ENCODE measurements at places on chromosomes 13 and 19.

DNA sequence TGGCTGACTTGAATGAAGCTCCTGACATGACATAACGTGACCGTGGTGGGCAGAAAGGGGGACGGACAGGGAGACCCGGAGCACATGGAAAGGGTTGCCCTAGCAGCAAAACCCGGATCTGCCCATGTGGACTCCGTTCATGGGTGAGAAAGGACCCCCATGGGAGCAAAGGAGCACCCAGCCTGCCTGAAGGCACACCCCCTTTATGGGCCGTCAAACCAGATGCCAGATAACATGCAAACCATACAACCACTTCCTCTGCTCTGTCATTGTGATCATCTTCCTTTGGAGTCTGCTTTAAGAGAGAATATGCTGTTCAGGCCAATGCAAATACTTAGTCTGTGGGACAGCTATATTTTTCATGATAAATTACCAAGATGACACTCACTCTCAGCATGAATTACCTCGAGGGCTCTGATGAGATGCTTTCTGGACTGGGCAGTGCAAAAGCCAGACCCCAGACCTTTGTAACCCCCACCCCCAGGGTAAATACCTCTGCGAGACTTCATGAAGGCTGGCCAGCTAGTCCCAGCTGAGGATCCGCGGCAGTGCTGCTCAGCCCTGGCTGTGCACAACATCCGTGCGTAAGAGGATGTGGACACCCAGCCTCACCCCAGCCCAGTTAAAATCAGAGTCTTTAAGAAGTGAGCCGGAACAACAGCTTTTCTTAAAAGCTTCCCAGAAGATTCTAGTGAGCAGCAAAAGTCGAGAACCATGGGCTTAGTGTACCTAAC lies 126.6 kb downstream of the USP12 start:
- peak; percentile 12 for DNase-seq

- DNase-seq, result no peak
These were observed 5.3 kb downstream of the USP12 start for GRCh38 chr13:27166313-27166712.

DNA sequence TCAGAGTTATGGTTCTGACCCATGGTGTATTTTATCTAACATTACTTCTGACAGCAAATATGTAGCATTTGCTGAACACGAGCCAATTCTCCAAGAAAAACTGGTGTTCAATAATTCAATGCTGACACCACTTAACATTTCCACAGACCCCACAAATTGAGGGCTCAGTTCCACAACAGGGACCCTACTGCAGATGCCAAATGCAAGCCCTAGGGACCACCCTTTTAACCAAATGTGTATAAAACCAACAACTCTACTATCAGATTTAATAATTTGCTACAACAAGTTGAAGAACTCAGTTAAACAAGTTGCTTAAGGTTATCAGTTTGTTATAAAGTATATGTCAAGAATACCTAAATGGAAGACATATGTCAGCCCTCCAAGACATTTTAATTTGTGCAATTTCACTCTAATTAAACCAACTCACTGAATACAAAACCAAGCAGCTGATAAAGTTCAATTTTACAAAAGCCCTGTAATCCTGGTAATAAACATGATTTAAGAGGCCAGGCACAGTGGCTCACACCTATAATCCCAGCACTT lies 6.7 kb downstream of the ZNF44 start:
- DNase-seq, result no peak

GRCh38 chr13:21297447-21297846 lies 121.0 kb downstream of the MRPL57 start:
- DNase-seq, result no peak

GRCh38 chr19:11405846-11406643 lies 13.1 kb downstream of the RGL3 start:
- peak; percentile 27 for DNase-seq

GRCh38 chr19:35216016-35216832 lies 12.3 kb downstream of the FAM187B start:
- DNase-seq, result no peak

GRCh38 chr13:75161804-75162203 lies 320.2 kb downstream of the TBC1D4 start:
- no peak for DNase-seq

DNA sequence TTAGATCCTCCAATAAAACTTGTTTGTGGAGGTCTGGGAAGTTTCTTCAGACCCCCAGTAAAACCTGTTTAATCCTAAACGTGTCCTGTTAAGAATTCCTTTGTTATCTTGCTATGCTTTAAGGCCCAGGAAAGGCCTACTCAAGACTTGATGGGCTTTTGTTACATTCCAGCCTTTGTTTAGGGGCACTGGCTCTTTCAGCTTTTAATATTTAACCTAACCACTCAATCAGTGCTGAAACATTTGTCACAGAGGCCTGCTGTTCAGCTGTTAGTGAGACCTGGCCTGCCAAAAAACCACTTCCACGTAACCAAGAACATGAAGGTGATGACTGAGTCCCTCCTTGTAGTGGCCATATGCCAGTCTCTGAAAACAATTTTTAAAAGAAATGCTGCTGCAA lies 41.7 kb downstream of the PCDH17 start:
- DNase-seq, result no peak

GRCh38 chr13:39326469-39327171 lies 276.4 kb downstream of the LHFPL6 start:
- no peak for DNase-seq

DNA sequence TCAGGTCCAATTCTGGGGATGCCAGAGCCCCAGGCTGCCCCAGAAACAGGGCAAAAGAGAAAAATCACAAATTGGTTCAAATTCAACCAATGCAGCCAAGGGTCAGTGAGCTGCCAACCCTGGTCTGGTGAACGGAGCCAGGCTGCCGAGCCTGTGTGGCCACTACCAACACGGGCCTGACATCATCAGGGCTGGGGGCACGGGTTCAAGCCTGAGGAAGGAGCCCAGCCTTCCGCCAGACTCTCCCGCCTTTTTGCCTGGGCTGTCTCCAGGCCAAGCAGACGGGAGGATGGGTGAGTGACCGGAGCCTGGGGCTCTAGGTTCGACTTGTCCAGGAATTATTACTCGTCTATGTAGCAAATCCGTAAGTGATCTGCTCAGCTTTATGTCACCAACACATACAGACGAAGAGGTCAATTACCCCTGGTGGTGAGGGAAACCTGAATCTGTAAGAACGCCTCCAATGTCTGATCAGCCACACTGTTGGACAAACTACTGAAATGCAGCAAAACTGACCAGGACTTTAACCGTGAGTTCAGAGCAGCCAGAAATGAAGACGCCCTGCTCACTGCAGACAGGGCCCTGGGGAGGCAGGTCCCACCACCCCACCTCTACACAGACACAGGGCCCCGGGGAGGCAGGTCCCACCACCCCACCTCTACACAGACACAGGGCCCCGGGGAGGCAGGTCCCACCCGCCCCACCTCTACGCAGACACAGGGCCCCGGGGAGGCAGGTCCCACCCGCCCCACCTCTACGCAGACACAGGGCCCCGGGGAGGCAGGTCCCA lies 31.8 kb downstream of the RAB20 start:
- DNase-seq, result no peak

DNA sequence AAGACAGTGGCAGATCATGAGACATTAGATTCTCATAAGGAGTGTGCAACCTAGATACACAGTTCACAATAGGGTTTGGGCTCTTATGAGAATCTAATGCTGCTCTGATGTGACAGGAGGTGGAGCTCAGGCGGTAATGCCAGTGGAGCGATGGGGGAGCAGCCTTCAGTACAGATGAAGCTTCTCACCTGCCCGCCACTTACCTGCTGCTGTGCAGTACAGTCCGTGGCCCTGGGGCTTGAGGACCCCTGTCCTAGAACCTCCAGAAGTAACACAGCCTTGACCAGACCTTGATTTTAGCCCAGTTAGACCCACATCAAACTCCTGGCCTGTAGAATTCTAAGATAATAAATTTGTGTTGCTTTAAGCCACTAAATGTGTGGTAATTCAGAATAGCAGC lies 215.1 kb upstream of the MIR17HG start:
- no peak for DNase-seq

DNA sequence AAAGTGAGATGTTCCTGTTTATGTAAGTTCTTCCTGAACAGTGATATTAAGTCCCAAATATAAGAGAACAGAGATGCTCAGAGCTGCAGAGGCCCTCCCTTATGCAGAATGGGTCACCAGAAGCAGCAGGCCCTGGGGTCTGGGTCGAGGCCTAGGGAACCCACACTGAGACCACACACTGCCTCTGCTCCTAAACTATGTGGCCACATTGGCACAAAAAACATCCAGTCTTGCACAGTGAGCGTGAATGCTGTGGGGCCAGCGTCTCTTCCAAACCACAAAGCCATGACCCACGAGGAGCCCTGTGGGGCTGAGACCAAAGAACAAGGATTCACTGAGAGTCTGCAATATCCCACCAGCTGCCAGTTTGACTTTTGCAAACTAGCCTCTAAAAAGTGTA lies 23.6 kb downstream of the PROZ start:
- DNase-seq, result no peak

- no peak for DNase-seq
These were observed 4.3 kb upstream of the JUNB start for GRCh38 chr19:12786952-12787351.

DNA sequence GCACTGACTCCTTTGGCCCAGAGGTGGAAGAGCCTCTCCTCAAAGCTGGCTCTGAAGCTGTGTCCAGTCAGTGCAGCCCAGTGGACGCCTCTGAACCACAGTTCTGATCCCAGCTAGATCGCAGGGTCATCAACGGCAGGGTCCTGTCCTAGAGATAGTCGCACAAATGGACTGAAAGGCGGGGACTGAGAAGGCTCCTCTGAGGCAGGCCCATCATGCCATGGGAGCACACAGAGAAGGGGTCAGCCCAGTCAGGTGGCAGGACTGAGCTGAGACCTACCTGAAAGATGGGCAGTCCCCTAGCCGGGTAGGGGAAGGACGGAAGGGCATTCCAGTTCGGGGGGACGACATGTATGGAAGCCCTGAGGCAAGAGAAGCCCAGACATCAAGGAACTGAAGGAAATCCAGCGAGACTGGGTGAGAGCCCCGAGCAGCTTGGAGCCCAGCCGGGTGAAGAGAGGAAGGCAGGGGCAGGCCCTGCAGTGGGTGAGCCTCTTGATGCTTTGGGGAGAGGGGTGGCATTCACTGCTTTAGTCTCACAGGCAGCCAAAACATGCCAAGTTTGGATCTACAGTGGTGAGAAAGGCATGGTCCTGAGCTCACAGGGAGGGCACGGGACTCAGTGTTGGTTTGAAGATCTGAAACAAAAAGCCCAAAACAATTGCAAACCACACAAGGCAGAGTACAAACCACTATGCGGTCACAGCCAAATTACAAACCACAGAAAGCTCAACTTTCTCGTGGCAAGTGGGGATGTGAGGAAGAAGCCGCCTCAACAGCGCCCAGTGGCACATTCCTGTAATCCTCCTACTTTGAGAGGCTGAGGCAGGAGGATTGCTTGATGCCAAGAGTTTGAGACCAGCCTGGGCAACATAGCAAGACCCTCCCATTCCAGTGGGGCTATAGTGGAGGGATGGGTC lies 10.0 kb downstream of the CALM3 start:
- peak; percentile 61 for DNase-seq

DNA sequence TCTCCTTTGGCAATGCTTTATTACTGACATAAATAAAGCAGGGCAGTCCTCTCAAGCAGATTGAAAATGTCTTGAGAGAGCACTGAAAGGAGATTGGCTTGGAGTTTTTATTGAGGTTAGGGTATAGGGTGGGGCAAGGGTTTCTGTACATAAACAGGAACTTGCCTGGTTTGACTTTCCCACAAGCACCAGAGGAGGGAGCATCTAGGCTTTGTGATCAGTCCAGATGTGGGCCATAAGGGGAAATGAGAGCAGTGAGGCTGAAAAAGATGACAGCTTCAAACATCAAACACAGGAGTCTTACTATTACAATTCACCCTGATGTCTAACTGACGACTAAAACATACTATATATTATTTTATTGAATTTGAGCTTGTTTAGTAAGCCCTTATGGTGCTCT lies 260.9 kb downstream of the MTUS2 start:
- DNase-seq, result peak; percentile 71

DNA sequence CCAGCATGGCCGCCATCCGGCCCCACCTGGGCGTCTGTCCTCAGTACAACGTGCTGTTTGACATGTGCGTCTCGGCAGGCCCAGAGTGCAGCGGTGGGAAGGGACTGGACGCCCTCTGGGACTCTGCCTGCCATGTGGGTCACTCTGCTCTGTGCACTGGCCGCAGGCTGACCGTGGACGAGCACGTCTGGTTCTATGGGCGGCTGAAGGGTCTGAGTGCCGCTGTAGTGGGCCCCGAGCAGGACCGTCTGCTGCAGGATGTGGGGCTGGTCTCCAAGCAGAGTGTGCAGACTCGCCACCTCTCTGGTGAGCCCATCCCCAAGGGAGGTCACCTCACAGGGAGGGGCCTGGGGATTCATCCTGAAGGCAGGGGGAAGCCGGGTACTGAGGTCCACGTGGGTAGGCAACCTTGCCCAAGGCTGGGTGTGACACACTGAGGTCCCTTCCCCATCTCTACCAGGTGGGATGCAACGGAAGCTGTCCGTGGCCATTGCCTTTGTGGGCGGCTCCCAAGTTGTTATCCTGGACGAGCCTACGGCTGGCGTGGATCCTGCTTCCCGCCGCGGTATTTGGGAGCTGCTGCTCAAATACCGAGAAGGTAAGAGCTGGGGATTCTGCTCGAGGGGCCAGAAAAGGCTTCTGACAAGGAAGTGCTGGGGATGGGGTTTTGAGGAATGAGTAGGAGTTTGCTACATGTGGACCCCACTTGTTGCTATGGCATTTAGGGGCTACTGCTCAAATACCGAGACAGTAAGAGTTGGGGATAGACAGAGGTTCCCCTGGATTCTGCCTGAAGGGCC lies 11.3 kb downstream of the ABCA7 start:
- DNase-seq, result no peak
